AG09319 (cell line): ENCODE measurements at places on chromosomes 5 and 9.
A peak's percentile ranks its signal among the peaks of the same experiment; 100 is the strongest.

GRCh38 chr5:10987276-10987924, 226.4 kb upstream of the DAP start:
- no peak for DNase-seq

DNA sequence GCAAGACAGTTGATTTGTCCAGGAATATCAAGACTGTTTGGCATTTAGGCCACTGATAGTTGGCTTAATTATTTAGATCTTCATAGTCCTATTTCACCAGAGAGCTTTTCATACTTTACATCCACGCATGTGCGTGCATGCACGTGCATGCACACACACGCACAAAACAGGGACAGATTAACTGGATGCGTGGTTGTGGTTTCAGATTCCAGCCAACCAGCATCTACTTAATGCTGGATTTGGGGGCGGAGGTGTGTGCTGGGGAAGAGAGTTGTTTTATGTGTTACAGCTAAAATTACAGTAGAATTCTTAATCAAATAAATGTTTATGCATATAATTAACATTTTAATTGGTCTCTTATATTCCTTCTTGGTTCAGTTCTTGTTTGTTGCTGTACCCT, 7.3 kb downstream of the RNF14 start:
- DNase-seq, result no peak

DNA sequence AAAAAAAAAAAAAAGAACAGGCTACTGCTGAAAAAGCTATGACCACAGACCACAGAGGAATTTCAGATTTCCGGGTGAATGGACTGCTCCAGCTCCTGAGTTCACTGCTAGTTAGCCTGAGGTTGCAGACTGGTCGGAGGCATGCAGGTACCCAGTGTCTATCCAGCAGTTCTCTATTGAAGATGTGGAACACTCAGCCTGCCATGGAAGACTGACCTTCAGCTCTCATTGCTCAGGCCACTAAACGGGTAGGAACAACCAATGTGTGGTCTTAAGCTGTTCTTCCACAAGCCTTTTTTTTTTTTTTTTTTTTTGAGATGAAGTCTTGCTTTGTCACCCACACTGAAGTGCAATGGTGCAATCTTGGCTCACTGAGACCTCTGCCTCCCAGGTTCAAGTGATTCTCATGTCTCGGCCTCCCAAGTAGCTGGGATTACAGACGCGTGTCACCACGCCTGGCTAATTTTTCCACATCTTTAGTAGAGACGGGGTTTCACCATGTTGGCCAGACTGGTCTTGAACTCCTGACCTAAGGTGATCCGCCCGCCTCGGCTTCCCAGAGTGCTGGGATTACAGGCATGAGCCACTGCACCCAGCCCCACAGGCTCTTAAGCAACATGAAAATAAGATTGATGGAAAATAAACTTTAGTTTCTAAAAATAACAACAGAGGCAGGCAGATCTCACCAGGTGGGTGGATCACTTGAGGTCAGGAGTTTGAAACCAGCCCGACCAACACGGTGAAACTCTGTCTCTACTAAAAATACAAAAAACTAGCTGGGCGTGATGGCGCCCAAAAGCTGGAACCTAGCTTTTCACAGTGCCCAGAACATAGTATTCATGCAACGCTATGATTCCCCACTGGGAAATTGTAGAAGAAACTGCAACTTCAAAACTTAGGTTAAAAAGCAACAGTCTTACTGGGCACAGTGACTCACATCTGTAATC, 20.0 kb upstream of the NPM1 start:
- DNase-seq, result no peak

DNA sequence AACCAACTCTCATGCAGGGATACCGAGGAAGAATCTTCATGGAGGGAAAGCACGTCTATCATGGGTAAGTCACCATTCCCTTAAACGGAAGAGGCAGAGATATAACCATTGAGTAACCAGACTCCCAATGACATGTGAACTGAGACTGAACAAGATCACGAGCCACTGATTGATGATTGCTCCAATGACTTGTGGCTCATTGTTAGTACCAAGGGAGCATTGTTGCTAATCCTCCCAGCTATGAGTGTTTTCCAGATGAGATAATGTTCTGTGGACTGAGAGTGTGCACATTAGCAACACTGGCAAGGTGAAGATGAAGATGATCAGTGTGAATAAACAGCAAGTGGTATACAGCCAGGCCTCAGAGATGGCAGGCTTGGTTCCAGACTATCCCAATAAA, 219.2 kb upstream of the MAP3K1 start:
- no peak for DNase-seq

DNA sequence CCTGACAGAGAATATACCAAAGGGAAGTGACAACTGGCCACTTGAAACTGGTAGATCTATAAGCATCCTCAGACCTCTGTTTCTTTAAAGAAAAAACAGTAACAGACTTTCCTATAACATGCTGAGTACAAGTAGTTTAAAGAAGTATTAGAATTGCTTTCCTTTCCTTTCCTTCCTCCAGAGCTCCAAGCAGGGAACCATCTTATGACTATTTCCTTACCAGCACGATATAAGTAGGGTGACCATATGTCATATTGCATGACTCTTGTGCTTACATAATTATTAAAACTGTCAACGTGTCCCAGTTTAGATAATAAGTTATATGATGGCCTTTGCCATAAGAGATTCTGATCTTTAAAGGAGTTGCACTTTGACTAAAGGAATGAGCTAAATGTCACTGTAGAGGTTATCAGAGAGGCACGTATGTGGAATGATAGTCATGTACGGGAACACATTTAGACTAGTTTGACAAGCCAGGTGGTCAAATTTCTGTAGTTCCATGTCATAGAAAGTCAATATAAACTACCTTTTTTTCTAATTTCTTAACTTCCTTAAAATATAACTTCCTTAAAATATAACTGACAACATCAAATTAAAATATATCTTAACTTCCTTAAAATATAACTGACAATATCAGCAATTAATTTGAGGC, 212.7 kb upstream of the CD180 start:
- DNase-seq, result no peak

DNA sequence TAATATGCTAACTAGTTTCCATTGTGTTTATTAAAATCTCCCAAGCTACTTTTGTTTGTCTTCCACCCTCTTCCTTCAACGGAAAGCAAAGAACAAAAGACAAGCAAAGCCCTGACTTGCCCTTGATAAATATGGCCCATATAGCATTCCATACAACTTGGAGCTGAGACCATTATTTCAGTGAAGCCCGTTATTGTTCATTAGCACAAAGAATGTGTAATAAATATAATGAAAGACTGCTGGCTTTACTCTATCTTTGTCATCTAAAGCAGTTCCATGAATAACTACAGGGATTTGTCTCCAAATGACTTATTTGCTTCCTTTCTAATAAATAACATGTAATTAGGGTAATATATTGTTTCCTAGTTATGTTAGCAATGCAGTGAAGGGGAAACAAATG, 270.7 kb upstream of the TLE4 start:
- DNase-seq, result no peak

DNA sequence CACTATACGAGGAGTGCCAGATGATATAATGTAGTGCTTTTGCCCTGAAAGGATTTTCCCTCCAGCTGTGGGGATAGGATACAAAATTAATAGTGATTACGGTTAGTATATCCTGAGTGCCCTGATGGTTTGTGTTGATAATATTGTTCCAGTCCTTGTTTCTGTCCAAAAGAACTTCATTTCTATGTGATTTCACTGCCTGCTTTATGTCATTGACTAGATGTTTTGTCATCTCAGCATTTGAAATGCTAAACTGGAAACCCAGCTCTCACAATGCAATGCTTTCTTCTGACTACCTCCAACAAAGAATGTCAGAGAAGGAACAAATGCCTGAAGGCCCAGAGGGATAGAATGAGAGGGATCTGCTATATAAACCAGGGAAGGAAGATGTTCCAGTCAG, 177.8 kb downstream of the NIPBL start:
- no peak for DNase-seq

DNA sequence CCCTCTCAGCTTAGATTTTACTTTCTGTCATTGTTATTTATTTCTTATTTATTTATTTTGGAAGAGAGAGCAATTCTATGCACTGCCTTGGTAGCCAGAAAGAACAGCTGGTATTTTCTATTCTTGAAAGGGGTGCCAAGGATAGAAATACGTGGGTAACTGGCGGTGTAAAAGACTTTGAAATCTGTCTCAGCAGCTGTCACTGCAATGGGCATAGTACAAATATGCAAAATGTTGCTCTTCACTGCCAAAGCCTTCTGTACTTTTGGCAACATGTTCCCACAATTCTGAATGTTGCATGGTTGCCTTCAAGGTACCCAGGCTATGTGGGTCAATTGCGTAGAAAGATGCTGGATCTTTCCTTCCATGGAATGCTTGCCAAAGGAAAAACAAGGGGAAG, 230.2 kb upstream of the EDIL3 start:
- no peak for DNase-seq

DNA sequence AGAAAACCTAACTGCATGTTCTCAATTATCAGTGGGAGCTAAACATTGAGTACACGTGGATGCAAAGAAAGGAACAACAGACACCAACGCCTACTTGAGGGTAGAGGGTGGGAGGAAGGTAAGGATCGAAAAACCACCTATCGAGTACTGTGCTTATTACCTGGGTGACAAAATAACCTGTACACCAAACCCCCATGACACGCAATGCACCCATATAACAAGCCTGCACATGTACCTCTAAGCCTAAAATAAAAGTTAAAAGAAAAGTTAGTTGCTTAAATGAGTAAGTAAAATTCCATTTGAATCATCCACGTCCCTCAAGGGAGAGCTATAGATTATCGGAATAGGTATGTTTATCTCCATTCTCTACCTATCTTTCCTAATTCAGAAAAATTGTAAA, 210.2 kb upstream of the ADCY2 start:
- no peak for DNase-seq

GRCh38 chr5:20000416-20000815, 12.4 kb upstream of the CDH18 start:
- no peak for DNase-seq

- DNase-seq, result peak; percentile 28
Observed at GRCh38 chr9:120532475-120532874, 47.5 kb downstream of the CDK5RAP2 start.

DNA sequence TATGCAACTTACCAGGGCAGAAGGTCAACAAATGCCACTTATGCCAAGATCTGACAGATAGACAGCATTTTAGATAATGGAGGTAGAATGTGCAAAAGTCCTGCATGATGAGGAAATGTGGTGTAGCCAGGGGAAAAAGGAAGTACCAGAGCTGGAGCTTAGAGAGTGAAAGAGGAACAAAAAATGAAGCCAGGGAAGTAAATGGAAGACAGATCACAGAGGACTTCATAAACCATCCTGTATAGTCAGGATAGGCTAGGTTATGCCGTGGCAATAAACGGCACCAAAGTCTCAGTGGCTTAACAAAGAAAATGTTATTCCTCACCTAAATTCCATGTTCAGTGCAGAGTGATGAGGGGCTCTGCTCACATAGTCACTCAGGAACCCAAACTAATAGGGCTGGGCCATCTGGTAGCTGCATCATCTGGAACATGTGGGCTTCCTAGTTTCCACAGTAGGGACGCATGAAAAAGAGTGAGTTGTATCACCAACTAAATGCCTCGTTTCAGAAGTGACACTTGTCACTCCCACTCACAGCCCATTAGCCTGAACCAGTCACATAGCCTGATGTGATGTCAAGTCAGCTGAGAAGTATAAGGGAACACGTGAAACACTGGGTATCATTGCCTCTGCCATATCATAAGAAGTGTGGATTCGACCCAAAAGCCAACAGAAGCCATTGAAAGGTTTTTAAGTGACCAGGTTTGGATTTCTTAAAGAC, 70.3 kb downstream of the SH3RF2 start:
- DNase-seq, result no peak

- DNase-seq, result no peak
Observed at GRCh38 chr5:93705896-93706295, 35.5 kb downstream of the POU5F2 start.

DNA sequence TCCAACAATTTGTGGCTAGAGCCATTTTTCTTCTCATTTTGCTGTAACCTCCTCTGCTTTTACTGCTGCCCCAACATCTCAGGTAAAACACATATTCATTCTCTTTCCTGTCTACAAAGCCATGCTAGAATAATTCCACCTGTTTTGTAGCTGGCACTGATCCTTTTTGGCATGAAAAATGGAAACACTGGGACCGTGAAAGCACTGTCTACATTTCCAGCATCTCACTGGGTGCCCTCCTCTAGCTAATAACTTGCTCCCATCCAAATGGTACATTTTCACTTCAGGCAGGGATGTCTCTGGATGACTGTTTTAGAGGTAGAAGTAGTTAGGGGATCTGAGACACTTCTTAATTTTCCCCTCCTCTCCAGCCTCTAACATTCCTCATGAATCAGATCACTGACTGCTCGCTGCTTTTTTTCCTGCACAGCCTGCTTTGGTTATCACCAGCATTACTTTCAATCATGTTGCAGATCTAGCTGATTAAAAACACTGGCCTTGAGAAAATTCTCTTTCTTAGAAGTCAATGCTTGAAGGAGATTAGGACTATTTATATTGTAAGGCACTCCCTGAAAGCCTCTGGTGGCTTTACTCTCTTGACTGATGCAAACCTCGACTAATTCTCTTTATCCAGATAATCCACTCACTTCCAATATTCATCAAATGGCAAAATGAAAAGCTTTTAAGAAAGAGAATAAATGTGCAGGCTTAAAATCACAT, 1312.6 kb upstream of the DMAC1 start:
- no peak for DNase-seq

DNA sequence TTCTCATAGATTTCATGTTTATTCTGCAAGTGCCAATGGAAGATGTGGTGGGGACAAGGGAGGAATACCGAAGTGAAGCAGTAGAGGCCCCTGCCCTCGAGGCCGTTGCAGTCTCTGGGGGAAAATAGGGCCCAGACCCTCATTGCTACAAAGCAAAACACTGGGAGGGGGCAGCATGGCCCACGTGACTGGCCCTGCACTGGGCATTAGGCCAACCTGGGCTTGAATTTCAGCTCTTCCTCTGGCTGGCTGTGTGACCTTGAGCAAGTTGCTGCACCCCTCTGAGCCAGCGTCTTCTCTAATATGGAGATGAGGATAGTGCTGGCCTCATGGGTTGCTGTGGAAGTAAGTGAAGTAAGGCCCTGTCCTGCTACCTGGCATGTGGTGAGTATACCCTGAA, 709 bp upstream of the SYNPO start:
- DNase-seq, result no peak

- DNase-seq, result no peak
Observed at GRCh38 chr5:16625096-16625495, 8.3 kb upstream of the RETREG1 start.

GRCh38 chr9:121283856-121284732, 16.1 kb downstream of the GSN start:
- DNase-seq, result no peak

GRCh38 chr9:137085920-137086530, 760 bp upstream of the MAN1B1 start:
- no peak for DNase-seq

GRCh38 chr9:114745879-114746550, 59.8 kb downstream of the TNFSF15 start:
- DNase-seq, result no peak
